ENCODE measurements at places on chromosomes 2 and 18. TPM values are rescaled to one million over a fixed set of nuclear protein-coding genes. Genes with fewer than 3 reads are reported as not detected.

GRCh38 chr2:9637330-9637729 is 6.5 kb upstream of the YWHAQ start:
- no peak for DNase-seq

GRCh38 chr2:178477443-178478129 is 814 bp downstream of the FKBP7 start:
- no peak for DNase-seq

GRCh38 chr2:236405357-236405756 is 141.2 kb upstream of the ASB18 start:
- DNase-seq: no peak

GRCh38 chr2:235856151-235856854 is 311.9 kb downstream of the GBX2 start:
- DNase-seq: no peak

- DNase-seq: no peak
Observed at GRCh38 chr2:60246583-60246982, 306.9 kb downstream of the BCL11A start.

Gene IL37
- total RNA-seq: not detected

Gene LYPD6B
- total RNA-seq: 0.36 TPM

Gene E2F6
- 15.1 TPM for total RNA-seq

All from chondrocyte (in vitro differentiated cells).